ENCODE measurements at places on chromosomes 16 and 17. TPM values are rescaled to one million over a fixed set of nuclear protein-coding genes. Genes with fewer than 3 reads are reported as not detected.

MILR1 gene
- 6.2 TPM for total RNA-seq

ITGAD gene
- total RNA-seq, result not detected

NTN1 gene
- 0.08 TPM for total RNA-seq

TVP23A gene
- total RNA-seq, result not detected

SEPTIN12 gene
- not detected for total RNA-seq

PRSS36 gene
- total RNA-seq, result 0.45 TPM

TP53TG3F gene
- total RNA-seq, result not detected

MSI2 gene
- total RNA-seq, result 9.8 TPM

C16orf89 gene
- not detected for total RNA-seq

HLF gene
- under 0.01 TPM for total RNA-seq

AFMID gene
- 27.7 TPM for total RNA-seq

ZDHHC7 gene
- total RNA-seq, result 43.5 TPM

PIPOX gene
- total RNA-seq, result 1.9 TPM

KRT36 gene
- total RNA-seq, result 0.12 TPM

TP53TG3C gene
- total RNA-seq, result not detected
